ENCODE measurements at places on chromosomes 3 and 15.

GRCh38 chr3:190172751-190173150 lies 52.1 kb upstream of the P3H2 start:
- DNase-seq, result no peak

GRCh38 chr3:169362301-169362700 lies 301.2 kb downstream of the MECOM start:
- no peak for DNase-seq

- no peak for DNase-seq
Measured at GRCh38 chr15:80732167-80732566, 37.1 kb downstream of the ABHD17C start.

DNA sequence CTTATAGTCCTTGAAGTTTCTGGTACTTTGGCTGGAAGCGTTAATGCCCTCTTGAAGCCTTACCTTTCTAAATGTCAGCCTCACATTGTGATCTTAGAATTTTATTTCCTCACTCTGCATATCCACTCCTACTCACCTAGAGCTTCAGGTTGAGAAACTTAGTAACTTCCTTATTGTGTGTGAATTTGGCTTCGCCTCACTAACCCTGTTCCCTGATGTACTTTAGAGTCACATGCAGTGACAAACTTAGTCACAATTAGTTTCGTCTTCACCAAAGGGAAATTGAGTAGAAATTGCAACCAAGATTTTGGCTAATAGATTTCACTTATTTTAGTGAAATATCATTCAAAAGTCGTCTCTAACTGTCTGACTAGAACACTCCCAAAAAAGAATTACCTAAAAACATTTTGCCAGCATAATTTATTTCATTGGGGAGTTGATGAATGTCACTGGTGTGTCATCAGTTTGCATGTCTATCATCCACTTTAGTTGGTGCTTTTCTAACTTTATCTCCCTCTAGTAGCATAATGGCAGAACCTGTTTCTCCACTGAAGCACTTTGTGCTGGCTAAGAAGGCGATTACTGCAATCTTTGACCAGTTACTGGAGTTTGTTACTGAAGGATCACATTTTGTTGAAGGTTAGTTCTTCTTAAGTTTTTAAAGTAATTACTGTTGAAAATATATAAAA lies 960 bp downstream of the MFN1 start:
- DNase-seq, result no peak

GRCh38 chr3:138898301-138898700 lies 48.6 kb downstream of the FOXL2 start:
- DNase-seq, result no peak

- no peak for DNase-seq
Measured at GRCh38 chr3:55860049-55860721, 373.1 kb upstream of the WNT5A start.

DNA sequence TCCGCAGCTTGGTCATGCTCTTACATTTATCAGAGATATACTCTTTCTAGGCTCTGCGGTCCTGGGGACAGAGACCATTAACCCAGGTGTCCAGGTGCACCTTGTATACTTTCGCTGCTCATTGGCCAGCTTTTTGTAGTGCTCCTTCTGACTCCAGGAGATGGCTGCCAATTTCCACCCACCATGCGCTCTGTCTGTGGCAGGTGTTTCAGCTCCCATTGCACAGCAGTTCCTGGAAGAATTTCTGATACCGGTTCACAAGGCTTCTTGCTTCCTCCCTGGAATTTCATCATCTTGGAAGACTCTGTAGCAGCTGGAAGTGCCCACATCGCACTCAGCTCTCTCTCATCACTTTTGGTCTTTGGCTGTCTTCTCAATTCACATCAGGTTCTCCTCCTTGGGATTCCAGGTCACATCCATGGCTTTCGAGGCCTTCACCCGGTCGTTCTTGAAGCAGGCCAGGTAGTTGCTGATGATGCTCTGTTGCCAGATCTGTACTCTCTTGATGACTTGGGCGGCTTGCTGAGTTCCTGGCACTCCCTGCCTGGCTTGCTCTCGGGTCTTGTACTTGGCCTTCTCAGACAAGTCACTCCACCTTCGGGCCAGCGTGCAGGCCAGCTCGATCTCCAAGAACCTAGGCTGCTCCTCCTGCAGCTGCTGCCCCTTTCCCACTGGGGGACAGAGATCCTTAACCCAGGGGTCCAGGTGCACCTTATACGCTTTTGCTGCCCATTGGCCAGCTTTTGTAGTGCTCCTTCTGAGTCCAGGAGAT lies 41.1 kb upstream of the ARL8B start:
- DNase-seq, result no peak

- no peak for DNase-seq
Measured at GRCh38 chr3:188321258-188321657, 167.3 kb downstream of the LPP start.

GRCh38 chr3:176554791-176555654 lies 642.3 kb downstream of the TBL1XR1 start:
- no peak for DNase-seq

GRCh38 chr3:123419181-123419849 lies 29.6 kb downstream of the ADCY5 start:
- no peak for DNase-seq

- peak; percentile 70 for DNase-seq
Measured at GRCh38 chr3:24237971-24238706, 256.5 kb downstream of the THRB start.
